Stimulated activated CD4-positive, alpha-beta T cell treated with anti-CD3 and anti-CD28 coated beads, Interleukin-12 subunit alpha, Interleukin-12 subunit beta, amount 100 ng/mL, for 24 hours (primary cell): ENCODE measurements at places on chromosomes 5 and 9.

DNA sequence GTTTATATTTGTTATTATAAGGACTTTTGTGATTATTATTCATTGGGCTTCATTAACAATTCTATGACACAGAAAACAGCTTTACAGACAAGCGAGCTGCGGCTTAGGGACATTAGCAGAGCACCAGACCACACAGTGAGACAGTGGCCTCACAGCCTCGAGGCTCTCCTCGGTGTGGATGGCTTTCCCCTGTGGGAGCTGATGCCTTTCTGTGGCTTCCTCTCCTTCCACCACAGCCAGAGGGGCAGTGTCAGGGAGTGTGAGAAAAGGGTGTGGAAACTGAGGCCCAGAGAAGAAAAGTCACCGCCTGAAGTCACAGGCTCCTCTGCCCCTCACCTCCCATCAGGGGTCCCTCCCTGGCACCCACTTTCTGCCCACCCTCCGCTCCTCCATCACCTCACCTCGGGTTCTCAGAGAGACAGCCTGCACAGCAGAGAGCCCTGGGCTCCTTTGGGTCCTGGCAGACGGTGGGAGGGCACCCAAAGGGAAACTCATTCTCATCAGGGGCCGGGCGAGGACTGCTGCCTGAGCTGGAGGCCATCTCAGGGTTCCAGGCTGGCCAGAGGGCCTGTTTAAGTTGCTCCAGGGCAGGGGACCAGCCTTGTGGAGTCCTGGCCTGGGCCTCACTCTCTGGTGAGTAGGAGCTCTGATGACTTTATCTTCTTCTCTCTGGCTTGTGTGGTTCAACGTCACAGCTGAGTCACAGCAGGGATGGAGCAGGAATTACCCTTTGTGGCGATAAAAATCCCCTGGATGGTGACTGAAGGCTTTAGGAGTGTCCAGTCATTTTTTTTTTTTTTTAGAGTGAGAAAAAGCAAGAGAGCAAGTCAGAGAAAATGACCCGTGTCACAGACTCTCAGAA, 830 bp downstream of the TRAF1 start:
- peak; percentile 83 for DNase-seq

DNA sequence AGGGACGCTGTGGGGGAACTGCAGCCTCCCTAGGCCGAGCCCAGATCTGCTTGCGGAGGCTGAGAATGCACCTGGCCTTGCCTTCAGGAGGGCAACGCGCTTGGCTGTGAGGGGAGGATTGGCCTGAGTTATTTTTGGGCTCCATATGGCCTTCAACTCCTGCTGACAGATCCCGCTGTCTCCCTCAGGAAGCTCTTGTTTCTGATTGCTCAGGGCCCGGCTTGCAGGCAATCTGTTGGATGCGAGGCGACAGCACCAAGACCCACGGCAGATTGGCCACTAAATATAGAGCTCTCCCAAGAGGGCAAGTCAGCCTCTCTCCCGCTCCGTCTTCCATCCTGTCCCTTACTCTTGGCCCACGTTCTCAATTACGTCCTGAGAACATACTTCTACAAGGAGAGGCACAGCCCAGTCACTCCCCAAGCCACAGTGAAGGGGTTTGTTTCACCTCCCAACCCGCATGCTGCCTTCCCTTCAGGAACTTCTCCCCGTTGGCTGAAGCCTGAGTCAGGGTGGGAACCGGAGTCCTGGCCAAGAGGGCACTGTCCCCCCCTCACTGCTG, 53.6 kb downstream of the RASGEF1C start:
- no peak for DNase-seq

GRCh38 chr5:41127967-41128690, 57.0 kb upstream of the MROH2B start:
- DNase-seq: no peak

DNA sequence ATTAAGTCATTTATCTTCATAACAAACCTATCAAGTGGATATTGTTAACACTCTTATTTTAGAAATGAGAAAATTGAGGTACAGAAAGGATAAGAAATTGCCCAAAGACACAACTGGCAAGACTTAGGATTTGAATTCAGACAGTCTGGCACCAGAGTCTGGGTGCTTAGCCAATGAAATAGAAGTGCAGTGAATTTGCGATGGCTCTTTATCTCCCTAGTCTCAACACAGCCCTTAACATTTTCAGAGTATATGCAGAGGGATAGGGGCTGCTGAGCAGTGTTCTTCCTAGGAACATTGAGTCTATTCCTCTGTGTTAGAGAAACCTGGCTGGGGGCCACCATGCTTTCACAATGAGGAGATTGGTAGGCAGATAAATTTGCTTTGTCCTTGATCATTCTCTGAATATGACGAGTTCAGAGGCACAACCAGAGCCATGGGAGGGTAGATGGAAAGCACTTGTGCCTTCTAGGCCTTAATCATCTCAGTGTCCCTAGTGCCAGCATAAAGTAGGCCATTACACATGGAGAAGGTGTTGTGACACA, 6.1 kb upstream of the FSD1L start:
- no peak for DNase-seq

DNA sequence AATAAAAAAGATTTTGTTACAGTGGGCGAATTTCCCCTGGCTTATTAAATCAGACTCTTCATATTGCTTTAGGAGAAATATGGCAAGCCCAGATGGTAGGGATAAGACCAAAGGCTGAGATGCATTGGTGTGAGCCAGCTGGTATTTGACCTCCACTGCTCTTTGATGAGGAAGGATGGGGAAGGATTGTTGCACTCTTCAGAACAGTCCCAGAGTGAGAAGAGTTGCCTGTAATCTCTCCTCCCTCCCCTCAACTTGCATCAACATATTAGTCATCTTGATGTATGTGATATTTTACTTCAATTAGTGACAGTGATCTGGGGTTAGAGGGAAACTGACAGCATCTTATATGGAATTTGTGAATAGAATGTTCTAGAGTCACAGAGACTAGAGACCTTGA, 136.6 kb downstream of the ADAMTS12 start:
- DNase-seq: no peak

DNA sequence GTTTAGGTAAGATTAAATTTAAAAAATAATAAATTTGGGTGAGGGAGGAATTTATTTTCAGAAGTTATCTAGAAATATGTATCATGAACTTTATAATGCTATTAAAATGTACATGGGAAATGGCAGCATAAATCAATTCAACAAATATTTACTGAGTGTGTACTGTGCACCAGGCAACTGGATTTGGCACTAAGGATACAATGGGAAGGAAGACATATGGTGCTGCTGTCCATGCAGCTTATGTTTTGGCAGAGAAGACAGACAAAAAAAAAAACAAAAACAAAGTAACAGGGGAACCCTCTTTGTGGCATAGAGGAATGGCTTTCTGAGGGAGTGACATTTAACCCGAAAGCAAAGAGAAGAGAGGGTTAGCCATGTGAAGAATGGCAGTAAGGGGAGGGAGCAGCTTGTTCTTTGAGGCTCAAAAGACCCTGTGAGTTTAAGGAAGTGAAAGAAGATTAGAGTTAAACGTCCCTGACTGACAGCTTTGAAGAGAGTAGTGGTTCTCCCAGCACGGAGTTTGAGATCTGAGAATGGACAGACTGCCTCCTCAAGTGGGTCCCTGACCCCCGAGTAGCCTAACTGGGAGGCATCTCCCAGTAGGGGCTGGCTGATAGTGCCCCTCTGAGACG, 23.9 kb downstream of the CNTRL start:
- DNase-seq: no peak

DNA sequence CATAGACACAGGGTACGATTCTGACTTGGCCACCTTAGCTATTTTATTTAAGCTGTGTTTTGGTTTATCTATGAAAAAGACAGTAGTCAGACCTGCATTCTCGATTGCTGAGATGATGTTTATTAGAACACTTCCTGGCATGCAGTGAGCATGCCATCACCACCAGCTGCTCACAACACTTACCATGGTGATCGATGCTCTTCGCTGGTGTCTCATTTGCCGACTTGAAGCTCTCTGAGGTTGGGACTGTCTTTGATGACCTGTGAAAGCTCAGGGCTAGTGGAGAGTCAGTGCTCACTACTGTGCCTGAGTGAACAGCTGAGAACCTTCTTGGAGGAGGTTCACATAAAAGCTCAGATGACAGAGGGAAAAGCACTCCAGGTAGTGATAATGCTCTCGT, 4.4 kb upstream of the C9orf153 start:
- no peak for DNase-seq

DNA sequence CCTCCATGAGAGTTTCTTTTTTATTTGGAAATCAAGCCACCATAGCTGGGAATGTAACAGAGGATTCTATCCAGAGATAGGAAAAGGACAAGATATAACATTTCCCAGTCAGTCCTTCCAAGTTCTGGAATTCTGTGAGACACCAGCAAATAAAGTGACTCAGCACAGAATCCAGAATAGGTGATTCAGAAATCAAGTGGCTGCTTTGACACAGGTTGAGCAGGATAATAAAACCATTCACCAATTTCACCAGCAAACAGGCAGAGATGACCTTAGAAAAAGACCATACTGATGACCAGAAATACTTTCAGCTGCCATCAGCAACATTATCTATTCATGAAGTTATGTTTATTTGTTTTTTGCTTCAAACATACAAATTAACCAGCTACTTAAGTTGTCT, 491.5 kb upstream of the TUSC1 start:
- no peak for DNase-seq

DNA sequence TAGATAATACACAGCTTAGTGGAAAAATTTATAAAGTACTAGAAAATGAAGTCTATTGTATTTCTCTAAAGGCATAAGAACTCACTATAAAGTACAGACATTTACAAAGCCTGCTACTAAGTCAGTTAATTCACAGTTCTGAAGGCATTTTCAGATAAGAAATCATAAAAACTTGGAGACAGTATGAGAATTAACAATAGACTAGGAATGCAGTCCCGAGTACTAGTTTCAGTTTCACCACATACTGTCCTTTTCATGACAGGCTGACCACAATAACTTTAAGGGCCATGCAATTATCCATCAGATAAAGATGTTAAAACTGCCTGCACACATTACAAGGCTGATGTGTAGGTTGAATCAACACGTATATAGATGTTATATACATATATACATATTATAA, 362.6 kb upstream of the SMC2 start:
- no peak for DNase-seq

GRCh38 chr9:130940027-130940549, 1.0 kb upstream of the FIBCD1 start:
- no peak for DNase-seq

GRCh38 chr9:105103776-105104175, 140.7 kb upstream of the SLC44A1 start:
- no peak for DNase-seq

GRCh38 chr9:15068261-15068660, 158.0 kb upstream of the FREM1 start:
- no peak for DNase-seq

DNA sequence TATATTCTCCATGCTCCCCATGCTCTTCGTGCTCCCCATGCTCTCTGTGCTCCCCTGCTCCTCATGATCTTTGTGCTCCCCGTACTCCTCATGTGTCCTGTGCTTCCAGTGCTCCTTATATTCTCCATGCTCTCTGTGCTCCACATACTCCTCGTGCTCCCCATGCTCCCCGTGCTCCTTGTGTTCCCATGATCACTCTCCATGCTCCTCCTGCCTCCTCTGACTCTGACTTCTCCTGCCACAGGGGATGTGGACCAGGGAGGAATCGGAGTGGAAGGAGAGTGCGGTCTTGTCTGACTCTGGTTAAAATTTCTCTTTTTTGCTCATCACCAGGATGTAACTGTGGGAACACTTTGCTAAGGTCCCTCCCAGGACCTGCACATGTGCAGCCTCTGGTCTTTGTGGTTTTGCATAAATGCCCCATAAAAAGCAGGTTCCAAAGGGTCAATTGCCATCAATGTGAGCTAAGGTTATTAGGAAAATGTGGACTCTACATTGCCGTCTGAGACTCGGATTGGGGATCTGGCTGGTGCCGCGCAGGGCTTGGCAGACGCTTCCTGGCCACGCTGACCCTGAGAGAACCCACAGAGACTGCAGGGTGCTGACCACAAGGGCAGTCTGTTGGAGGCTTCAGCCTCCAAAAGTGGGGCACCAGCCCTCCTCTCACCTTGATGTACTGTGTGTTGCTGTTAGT, 52.5 kb downstream of the TRIP13 start:
- no peak for DNase-seq

DNA sequence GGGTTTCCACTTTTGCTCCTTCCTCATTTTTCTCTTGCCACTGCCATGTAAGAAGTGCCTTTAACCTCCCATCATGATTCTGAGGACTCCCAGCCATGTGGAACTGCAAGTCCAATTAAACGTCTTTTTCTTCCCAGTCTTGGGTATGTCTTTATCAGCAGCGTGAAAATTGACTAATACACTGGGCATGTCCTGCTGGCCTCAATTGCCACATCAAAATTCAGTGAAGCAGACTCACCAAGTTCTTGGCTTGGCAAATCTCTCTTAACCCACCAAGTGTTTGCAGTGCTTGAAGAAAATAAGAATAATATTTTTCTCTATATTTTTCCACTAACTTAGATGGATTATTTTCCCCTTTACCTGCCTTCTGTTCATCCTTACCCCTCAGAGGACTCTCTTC, 212.0 kb downstream of the BRINP1 start:
- no peak for DNase-seq

- DNase-seq: no peak
These were observed 34.8 kb downstream of the TMEM252 start for GRCh38 chr9:68505681-68506409.

DNA sequence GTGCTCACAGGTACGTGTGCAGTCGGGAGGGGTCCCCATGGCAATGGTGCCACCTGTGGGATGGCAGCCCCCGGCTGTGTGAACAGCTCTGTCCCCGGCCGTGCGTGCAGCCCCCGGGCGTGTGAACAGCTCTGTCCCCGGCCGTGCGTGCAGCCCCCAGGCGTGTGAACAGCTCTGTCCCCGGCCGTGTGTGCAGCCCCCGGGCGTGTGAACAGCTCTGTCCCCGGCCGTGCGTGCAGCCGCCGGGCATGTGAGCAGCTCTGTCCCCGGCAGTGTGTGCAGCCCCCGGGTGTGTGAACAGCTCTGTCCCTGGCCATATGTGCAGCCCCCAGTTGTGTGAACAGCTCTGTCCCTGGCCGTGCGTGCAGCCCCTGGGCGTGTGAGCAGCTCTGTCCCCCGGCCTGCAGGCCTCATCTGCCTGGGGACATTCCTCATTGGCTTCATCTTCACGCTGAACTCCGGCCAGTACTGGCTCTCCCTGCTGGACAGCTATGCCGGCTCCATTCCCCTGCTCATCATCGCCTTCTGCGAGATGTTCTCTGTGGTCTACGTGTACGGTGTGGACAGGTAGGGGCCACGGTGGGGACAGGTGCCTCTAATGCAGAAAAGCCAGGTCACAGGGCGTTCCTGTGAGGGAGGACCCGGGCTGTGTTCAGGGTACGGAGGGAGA, 5.9 kb upstream of the SLC6A18 start:
- DNase-seq: no peak

GRCh38 chr5:178407646-178408045, 175.0 kb upstream of the PHYKPL start:
- no peak for DNase-seq

GRCh38 chr5:24633715-24634325, 11.0 kb downstream of the CDH10 start:
- DNase-seq: no peak

GRCh38 chr5:473551-474192, 30.7 kb downstream of the EXOC3 start:
- no peak for DNase-seq

GRCh38 chr5:74380193-74380592, 260.3 kb downstream of the ENC1 start:
- DNase-seq: no peak
